ENCODE measurements at places on chromosomes 6 and 20.

GRCh38 chr6:36345681-36346466, 9.2 kb upstream of the BNIP5 start:
- DNase-seq = no peak

DNA sequence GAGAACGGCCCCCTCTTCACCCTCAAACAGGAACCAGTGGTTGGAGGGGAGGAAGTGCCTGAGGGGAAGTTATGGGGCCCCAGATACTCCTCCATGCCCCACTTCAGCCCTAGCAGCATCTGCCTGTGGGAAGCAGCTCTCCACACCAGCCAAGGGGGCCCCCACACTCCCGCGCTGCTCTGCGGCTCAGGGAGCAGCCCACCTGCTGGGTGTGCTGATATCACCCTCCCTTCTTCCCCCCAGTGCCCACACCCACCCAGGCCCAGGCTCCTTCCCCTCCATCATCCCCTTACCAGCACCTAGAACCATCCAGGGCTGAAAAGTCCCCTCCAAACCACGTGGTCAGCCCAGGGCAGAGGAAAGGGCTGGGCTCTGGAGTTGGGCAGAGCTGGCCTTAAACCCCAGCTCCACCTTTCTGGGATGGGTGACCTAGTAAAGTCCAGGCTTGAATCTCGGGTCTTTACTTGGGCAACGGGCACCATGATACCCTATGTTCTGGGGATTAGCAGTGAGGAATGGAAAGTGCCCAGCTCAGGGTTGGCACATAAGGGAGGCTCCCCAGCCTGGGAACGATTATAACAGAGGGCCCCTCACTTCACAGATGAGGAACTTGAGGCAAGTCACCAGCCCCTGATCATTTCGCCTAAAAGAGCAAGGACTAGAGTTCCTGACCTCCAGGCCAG, 663 bp downstream of the LST1 start:
- DNase-seq = no peak

DNA sequence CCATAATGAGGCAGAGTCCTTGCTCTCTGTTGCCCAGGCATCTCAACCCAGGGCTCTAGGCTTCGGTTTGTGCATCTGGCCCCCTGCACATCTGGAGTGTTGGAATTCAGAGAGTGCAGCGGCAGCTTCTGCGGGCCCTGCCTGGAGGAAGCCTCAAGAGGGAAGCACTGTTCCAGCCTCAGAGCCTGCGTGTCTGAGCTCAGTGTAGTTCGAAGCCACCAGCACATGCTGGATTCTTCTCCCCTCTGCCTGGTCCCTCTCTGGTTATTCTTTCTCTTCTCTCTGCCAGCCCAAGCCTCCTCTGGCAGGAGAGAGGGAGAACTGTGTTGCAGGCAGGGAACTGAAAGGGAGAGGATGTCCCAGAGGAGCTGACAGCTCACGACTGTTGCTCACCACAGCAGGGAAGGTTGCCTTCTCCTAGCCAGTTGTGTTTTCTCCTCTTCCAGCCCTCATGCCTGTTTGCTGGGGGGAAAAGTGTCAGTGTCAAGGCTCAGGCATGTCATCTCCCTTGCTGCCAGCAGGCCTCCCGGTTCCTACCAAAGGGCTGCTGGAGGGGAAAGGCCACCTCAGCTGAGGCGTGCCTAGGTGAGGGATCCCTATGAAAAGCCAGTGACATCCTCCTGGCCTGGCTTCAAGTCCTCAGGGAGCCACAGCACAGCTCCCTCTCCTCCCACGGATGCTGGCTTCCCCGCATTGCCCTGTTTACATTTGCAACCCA, 126.0 kb upstream of the LRFN2 start:
- no peak for DNase-seq

- DNase-seq = no peak
Observed at GRCh38 chr6:155143578-155144106, 120.2 kb upstream of the CLDN20 start.

DNA sequence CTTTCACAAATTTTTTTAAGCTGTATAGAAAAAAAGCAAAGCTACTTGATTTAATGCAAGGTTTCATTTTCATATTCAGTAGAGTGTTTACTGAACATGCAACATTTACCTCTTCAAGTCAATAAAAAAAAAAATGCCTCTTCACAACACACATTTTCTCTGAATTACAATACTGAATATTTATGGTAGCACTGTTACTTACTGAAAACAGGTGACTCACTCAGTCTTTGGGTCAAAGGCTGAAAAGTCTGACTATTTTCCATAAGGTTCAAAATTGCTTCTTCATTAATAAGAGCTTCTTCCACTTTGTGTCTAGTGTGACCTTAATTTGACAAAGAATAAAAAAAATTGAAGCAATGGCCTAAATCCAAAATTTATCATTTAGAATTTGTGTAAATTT, 101.9 kb downstream of the REV3L start:
- no peak for DNase-seq

GRCh38 chr6:81878479-81878878, 126.0 kb upstream of the TENT5A start:
- DNase-seq = no peak

DNA sequence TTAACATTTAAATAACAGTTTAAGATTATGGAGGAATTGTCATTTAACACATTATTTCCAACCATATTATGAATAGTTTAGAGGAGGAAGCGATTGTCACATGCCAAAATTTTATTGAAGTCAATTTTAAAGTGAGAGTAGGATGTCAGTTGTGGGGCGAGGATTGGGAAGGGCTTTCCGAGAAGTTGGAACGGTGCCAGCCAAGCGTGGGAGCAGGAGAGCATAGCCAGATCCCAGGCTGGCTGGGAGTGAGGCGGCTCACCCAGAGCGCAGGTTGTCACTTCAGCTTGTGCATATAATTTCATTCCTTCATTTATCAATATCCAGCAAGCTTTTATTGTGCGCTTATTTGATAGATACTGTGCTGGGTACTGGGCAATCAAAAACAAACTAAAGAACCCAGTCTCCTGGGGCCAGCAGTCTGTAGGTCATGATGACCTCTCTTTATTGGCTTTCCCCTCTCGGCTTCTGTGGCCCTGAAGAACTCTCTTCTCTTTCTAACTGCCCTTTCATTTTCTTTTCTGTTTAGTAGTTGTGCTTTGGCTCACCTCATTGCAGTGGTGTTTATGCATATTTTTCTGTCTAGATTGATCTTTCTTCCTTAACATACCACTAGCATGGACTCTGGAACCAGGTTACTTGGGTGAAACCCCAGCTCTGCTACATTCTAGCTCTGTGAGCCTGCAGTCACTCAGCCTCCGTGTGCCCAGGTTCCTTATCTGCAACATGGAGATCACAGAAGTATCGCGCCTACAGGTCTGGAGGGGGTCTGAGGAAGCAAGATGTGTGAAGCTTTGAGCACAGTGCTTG, 6.4 kb downstream of the CEP43 start:
- DNase-seq = no peak

DNA sequence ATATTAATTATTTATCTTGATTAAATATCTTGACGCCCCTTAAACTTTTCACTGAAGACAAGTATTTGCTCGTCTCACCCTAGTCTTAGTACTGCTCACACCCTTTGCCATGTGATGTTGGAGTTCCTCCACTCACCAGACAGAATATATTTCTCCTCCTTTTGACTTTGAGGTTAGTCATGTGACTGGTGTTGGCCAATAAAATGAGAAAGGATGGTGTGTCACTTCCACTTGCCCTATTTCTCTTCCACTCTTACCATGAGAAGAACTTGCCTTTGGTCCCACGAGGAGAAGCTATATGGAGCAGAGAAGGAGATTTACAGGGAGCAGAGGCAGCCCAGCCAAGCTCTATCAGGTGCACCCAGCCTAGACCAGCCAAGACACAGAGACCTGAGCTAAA, 64.9 kb upstream of the TAB2 start:
- DNase-seq = no peak

DNA sequence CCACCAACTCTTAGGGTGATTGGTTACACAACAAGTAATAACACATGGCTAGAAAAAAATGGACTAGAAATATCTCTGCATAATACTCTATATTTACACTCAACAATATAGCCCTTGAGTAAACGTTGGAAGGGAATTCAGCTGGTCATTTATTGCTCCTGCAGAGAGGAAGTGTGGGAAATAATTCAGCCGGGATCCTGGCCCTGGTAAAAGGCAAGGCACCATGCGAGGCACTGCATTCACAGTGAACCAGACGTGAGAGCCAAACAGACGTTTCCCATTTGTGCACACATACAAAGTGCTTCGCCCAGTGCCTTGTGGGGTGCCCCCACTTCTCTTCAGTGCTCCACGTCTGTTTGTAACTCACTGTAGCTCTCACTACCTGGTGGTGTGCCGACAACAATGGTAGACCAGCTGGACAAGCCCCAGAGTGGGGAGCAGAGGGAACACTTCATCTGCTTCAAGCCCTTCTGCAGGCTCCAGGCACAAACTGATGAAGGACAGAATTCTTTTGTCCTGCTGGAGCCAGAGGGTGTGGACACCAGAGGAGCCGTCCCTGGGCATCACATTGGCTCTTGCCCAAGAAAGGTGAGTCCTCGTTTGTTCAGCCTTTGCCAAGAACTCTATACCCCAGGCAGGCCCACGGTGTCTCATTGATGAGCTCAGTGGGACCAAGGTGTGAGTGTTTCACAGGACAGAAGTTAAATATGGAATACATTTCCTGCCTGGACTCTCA, 18.8 kb downstream of the SYNDIG1 start:
- DNase-seq = no peak

DNA sequence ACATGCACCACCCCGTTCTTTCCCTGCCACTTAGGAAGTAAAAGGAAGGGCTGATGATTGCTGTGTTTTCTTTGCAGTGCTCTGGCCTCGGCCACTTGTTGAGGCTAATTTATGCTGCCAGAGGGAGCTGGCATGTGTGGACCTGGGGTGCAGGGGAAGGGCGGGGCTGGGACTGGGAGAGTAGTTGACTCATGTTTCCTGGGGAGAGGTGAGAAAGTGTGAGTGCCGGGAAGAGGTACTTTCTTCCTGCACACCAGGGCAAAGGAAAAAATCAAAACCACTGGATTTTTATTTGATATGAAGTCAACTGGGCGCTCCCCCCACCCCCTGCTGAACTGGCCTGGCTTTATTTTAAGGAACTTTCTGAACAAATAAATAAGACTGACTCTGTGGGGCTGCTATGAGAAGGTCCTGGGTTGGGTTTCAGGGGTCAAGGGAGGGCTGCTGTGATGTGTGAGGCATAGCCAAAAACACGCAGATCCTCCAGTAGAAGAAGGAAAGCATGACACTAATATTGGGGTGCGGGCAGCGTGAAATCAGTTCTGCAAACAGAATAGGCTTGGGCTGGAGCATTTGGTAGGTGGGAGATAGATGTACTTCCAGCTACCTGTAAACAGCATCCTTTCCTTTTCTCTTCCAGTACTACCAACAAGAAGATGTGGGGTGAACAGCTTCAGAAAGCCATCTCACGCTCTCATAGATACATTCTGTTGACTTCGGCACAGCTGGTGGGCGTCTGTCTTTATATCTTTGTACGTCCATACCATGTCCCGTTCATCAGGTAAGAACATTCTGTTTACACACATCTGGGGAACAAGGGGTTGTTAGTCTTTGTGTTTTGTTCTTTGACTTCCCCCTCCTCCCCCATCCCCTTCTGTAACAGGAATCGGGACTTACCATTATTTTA, 87.5 kb downstream of the SYNJ2 start:
- no peak for DNase-seq

DNA sequence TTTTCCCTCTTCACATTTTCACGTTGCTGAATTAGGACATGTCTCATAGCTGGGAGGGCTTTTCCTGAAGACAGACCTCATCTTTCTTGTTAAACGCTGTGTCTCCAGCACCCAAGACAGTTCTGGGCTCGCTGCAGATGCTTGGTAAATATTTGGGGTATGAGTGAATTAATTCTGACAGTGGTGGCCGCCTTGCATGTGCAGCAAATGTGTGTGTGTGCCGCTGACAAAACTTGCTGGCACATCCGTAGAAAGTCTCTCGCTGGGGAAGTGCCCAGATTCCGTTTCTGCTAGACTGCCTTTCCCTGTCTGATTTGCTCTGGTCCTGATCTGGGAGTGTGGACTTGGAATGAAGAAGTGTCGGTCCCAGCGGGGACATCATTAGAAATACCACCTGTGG, 48.2 kb upstream of the ZNFX1 start:
- no peak for DNase-seq

DNA sequence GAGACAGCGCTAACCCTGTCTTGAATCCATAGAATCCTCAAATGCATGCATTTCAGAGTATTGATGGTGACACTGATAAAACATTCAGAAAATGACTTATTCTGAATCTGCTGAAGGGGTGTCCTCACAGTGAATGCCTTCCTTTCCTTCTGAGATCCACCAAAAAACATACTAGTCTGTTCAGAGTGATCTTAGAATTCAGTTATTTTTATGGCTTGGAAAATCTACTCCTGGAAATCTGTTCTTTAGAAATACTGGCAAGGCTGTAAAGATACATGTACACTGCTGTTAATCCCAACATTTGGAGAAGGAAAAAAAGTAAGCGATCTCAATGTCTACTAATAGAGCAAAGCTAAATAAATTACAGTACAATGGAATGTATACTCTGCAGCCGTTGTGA, 672.6 kb upstream of the AGPAT4 start:
- DNase-seq = no peak

- DNase-seq = no peak
Observed at GRCh38 chr6:31805939-31806469, 762 bp downstream of the LSM2 start.

- DNase-seq = no peak
Observed at GRCh38 chr6:42280966-42281533, 63.4 kb upstream of the MRPS10 start.

DNA sequence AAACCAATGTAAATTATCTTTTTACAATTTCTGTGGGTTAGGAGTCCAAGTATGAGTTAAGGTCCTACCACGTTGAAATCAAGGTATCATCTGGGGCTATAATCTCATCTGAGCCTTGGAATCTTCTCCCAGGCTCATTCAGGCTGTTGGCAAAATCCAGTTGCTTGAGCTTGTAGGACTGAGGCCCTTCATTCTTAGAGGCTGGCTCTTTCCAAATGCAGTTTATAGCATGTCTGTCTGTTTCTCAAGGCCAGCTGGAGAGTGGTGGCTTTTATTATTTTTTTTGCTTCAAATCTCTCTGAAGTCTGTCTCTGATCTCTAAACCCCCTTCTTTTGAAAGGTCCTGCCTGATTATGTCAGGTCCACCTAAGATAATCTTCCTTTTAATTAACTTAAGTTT, 177.2 kb upstream of the ASCC3 start:
- DNase-seq = no peak

DNA sequence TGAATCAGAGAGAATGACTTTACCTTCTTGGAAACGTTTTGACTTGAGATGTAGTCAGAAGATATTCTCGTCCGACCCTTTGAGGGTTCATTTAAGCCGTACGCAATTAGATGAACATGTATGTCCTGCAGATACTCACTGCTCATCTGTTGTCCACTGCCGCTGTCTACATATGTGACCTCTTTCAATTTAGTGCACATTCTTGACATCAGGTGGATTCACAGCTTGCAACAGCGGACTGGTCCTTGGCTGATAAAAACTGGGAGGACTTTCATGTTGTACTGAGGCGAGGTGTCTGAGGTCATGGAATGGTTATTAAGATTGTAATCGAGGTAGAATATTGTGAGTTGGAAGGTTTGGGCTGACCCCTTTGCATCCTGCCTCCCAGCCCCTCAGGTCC, 194.2 kb downstream of the JARID2 start:
- DNase-seq = no peak

- no peak for DNase-seq
Observed at GRCh38 chr6:107488174-107488874, 1.6 kb upstream of the SOBP start.

Data from NCI-H446 (cell line).